Stimulated activated naive CD4-positive, alpha-beta T cell (primary cell): ENCODE measurements at places on chromosomes 7 and 10.

- no peak for DNase-seq
Observed at GRCh38 chr10:111233439-111233838, 156.6 kb downstream of the ADRA2A start.

- no peak for DNase-seq
Observed at GRCh38 chr10:57188846-57189245, 827.8 kb upstream of the ZWINT start.

- no peak for DNase-seq
Observed at GRCh38 chr7:129069021-129069420, 14.1 kb upstream of the TNPO3 start.

DNA sequence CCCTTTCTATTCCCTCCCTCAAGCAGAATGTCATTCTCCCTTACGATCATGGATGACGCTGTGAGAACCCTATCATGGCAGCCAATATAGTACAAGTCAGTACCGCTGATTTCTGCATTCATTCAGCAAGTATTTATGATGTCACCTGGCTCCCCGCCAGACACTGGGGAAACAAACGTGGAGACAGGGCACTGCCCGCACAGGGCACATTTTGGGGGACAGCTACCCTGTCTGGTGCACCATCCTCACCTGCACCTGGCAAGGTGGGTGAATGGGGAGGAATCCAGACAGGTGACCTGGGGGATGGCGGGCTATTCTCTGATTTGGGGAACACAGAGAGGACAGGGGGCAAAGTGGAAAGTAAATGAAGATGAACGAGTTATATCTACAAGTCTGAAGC lies 28.4 kb downstream of the MKI67 start:
- DNase-seq: no peak

- no peak for DNase-seq
Observed at GRCh38 chr10:30117812-30118501, 58.6 kb upstream of the JCAD start.

DNA sequence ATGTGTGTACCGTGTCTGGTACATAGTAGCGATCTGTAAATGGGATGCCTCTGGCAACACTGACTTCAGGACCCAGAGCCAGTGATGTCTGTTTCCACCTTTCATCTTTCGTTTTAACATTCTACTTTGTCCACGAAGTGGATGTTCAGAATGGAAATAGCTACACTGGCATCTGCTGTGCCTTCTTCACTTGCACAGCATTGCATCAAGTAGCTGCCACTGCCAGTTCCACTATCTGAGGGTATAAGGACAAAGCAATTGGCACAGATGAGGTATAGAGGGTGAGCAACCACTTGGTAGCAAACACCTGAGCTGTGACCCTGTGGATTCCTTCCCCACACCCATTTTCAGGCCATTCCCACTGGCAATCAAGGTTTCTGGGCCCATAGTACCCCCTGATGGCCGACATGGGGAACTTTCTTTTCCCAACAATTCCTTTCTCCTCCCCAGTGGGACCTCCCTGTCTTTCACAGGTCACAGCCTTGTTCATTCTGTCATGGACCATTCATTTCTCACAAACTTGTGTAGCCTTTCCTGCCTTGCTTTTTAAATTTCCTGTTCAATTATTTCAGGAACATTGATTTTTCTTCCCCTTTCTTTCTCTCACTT lies 4.0 kb downstream of the ITGA8 start:
- DNase-seq: no peak

- DNase-seq: no peak
Observed at GRCh38 chr10:21166557-21167287, 269.6 kb upstream of the NEBL start.

- DNase-seq: no peak
Observed at GRCh38 chr10:132783165-132783939, 2.6 kb downstream of the NKX6-2 start.

- DNase-seq: no peak
Observed at GRCh38 chr7:94888551-94888950, 18.8 kb upstream of the PPP1R9A start.

DNA sequence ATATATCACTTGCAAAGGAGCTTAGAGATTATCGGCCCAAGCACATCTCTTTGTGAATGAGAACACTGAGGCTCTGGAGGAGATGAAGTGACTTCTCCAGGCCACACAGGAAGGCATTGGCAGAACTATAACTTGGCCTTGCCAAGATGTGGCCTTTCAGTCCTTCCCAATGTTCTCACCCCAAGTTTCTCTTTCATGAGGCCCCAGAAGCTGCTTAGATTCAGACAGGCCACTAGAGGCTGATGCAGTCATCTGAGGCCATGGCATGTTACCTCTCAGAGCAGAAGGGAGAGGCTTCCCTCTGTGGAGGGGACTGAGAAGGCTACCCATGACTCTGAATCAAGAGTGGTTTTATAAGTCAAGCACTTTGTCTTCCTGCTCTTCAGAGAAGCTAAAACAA lies 1003.7 kb downstream of the LRMDA start:
- DNase-seq: no peak

DNA sequence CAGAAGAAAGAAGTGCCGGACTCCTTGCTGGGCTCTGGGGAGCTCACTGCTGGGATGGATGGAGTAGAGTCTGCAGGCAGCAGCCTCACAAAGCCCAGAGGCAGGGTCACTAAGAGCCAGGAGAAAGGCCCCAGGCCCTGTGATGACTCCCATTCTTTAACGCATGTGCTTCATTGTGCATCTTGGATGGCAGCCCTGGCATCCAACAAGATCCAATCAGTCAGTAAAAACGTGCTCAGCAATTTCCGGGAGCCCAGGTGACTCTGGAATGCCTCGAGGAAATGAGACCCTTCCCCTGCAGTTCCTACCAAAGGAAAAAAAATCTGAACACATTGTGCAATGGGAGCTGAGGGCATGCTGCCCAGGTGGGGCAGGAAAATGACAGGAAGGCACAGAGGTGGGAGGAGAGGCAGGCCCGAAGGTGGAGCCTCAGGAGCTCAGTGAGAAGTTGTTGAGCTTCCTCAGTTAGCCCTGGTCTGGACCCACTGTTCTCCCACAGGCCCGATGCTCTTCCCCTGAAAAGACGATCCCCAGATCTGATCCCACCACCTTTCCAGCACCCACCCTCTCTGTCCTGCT lies 60.7 kb upstream of the TMEM72 start:
- DNase-seq: no peak

DNA sequence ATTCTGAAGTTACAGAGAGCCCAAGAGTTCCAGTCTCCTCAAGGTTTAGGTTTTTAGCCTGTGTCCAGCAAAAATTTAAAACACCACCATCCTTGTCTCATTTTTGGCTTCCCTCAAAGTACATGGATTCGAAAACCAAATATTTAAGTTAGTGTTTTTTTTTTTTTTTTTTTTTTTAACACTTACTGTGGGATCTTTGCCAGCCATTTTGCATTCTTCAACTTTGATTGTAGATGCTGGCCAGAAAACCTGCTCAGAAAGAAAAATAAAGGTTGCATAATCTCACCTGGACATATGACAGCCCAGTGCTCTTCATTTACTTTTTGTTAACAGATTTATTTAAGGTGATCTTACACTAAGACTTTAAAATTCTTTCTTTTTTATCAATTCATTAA lies 91.6 kb downstream of the SEMA3C start:
- no peak for DNase-seq

GRCh38 chr10:11433657-11434056 lies 177.8 kb downstream of the USP6NL start:
- no peak for DNase-seq

GRCh38 chr10:87750001-87750671 lies 67.9 kb downstream of the ATAD1 start:
- DNase-seq: no peak

DNA sequence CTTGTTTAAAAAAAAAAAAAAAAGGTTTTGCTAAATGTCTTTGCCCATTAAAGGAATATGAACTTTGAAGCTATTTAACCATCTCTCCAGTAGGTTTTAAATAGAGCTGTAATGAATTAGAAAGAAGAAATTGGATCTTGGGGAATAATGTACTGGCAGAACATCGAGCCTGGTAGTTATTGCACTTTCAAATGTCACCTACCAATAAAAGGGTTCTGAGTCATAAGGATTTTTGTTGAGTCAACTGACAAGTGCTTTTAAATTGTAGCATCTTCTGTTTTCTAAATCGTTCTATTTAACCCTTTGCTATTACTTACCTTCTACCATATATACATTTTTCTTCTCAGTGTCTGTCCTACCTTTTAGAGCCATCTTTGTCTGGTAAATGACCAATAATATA lies 10.7 kb downstream of the CUTC start:
- DNase-seq: no peak

DNA sequence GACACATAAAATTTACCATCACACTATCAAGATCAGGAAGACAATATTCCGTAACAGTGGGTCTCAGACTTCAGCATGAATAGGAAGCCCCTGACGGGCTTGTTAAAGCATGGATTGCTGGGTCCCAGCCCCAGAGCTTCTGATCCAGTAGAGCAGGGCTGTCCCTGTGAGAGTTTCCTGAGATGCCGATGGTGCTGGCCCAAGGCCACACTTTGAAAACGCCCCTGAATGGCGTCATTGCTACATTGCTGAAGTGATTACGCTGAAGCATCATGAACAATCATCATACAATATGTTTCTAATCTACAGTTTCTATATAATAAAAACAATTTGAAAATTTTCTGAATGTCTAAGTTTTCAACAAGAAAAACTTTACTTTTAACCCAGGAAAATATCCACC lies 38.0 kb upstream of the TMEM72 start:
- no peak for DNase-seq

GRCh38 chr10:62475551-62475950 lies 101.4 kb downstream of the ZNF365 start:
- DNase-seq: no peak

GRCh38 chr7:30524545-30524944 lies 19.9 kb upstream of the GGCT start:
- no peak for DNase-seq

- no peak for DNase-seq
Observed at GRCh38 chr7:152760854-152761748, 1.5 kb downstream of the ACTR3B start.

DNA sequence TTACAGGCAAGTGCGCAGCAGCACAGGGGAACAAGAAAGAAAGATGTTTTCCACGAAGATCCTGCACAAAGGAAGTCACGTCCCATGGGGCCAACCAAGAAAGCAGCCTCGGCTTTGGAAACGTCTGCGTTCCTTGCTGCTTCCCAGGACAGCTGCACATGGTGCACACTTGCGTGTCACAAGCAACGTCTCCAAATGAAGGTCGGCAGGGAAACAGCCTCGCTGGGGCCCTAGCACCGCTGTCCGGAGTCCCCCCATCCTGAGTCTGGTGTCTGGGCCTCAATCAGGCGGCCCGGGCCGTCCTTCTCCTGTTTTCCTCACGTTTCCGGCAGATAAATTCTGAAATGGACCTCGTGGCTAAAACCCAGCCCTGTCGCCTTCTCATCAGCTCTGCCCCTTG lies 206.2 kb downstream of the DIP2C start:
- no peak for DNase-seq

GRCh38 chr10:76035206-76036110 lies 604.0 kb downstream of the LRMDA start:
- no peak for DNase-seq

GRCh38 chr7:7992506-7992905 lies 23.9 kb downstream of the GLCCI1 start:
- DNase-seq: no peak

DNA sequence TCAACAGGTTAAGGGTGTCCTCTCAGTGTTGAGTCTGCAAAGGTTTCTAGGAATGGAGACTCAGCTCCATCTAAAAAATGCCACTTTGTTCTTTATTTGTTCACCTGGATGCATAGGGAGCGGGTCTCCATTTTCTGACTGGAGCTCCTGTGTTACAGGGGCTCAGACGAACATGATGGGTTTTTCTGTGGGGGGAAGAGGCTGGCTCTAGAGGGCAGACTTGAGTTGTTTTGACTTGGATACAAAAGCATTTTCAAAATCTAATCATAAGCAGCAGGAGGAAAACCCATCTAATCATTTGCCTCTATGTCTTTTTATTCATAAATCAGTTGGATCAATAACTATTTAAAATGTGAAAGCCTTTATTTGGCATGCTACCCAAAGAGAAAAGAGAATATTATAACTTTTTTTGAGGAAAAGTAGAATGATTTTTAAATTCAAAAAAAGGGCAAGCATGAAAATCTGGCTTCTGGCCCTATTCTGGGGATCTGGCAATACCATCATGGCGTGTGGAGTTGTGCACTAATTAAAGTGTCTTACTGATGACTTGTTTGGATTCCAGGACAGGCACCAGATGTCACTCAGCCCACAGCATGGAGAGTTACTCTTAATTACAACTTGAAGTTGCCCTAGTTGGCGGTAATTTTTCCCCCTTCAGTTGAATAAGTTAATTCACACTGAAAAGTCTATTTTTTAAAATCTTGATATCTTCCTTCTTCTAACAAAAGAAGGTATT lies 594.9 kb downstream of the REEP3 start:
- no peak for DNase-seq

GRCh38 chr7:3037259-3037658 lies 6.4 kb downstream of the CARD11 start:
- DNase-seq: no peak

DNA sequence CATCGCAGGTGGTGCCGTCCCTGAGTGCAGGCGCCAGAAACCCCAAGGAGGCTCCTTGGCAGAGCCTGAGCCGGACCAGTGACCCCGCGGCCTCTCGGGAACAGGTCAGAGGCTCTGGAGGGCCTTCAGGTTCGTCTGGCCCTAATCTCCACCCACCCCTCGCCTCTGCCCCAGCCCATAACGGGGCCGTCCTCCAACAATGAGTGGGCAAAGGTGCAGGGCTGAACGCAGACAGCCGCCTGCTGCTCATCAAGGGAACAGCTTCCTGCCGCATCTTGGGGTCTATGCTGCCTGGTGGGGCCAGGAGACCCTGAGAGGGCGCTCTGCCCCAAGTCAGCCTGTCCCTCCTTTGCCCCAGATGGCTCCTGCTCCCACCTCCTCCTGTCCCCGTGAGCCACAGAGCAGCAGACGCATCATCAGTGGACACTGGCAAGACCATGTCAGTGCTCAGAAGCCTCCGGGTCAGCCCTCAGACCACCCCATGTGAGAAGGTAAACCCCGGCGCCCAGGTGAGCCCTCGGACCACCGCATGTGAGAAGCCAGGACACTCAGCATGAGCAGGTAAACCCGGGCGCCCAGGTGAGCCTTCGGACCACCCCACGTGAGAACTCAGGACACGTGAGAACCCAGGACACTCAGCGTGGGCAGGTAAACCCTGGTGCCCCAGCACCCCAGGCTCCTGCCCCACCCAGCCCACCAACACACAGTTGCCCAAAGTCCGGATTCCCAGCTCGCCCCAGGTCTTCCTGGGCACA lies 142.0 kb downstream of the PTPRN2 start:
- no peak for DNase-seq

DNA sequence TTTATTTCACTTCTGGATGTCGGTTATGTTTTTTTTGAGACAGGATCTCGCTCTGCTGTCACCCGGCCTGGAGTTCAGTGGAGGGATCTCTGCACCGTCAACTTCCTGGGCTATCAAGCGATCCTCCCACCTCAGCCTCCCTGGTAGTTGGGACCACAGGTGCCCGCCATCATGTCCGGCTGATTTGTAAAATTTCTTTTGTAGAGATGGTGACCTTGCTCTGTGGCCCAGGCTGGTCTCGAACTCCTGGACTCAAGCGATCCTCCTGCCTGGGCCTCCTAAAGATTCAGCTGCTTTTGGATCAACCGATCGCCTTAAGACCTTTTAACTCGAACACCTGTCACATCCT lies 606 bp upstream of the RABGEF1 start:
- DNase-seq: no peak

- no peak for DNase-seq
Observed at GRCh38 chr7:67913604-67914003, 917.0 kb downstream of the TYW1 start.
